ENCODE measurements at places on chromosomes 7 and 10. TPM values are rescaled to one million over a fixed set of nuclear protein-coding genes. Genes with fewer than 3 reads are reported as not detected.

GRCh38 chr10:6711408-6711841 is 131.3 kb upstream of the PRKCQ start:
- no peaks in the 10 kb centered on the region for H3K27me3 ChIP-seq
- DNase-seq: no peak
- H3K36me3 ChIP-seq: no peaks in the 10 kb centered on the region
- H3K4me3 ChIP-seq: no peak overlapping the region

DNA sequence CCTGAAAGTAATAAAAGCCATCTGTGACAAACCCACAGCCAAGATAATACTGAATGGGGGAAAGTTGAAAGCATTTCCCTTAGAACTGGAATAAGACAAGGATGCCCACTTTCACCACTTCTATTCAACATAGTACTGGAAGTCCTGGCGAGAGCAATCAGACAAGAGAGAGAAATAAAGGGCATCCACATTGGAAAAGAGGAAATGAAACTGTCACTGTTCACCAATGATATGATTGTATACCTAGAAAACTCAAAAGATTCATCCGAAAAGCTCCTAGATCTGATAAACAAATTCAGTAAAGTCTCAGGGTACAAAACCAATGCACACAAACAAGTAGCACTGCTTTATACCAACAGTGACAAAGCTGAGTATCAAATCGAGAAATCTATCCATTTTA is 581.7 kb upstream of the TEX47 start:
- no peaks in the 10 kb centered on the region for H3K27me3 ChIP-seq
- no peak for DNase-seq
- no peaks in the 10 kb centered on the region for H3K36me3 ChIP-seq
- no peak overlapping the region for H3K27ac ChIP-seq

DNA sequence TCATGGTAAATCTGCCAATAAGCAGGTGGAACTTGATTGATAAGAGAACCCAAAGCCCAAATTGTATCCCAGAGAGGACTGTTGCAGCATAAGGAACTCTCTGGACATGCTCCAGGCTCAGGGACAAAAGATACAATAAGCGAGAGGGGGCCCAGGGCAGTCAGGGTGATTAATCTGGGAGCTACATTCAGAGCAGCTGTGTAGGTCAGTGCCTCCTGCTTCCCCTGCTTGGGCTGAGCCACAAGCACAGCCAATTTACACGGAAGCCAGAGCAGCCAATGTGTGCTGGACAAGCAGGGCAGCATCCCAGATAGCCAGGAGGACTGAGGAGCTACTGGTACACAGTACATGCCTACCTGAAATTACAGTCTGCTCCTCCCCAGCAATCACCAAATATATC is 24.2 kb downstream of the MYPN start:
- no peak overlapping the region for H3K27ac ChIP-seq
- no peaks in the 10 kb centered on the region for H3K4me1 ChIP-seq
- no peak overlapping the region for H3K4me3 ChIP-seq
- H3K27me3 ChIP-seq: no peaks in the 10 kb centered on the region
- no peak for DNase-seq

GRCh38 chr7:133797818-133798520 is 329.2 kb upstream of the LRGUK start:
- no peaks in the 10 kb centered on the region for H3K36me3 ChIP-seq

Gene MDFIC
- not detected for total RNA-seq

Gene IDI2
- total RNA-seq: not detected

Gene ECHS1
- 195 TPM for total RNA-seq

- no peak overlapping the region for H3K4me3 ChIP-seq
- H3K27me3 ChIP-seq: no peaks in the 10 kb centered on the region
- no peak for DNase-seq
- no peak overlapping the region for H3K27ac ChIP-seq
These were observed 30.3 kb upstream of the CAMK1D start for GRCh38 chr10:12319076-12319475.

Gene SEMA3D
- not detected for total RNA-seq

Gene ANKRD30A
- not detected for total RNA-seq

Gene CAMK2B
- total RNA-seq: 0.13 TPM

DNA sequence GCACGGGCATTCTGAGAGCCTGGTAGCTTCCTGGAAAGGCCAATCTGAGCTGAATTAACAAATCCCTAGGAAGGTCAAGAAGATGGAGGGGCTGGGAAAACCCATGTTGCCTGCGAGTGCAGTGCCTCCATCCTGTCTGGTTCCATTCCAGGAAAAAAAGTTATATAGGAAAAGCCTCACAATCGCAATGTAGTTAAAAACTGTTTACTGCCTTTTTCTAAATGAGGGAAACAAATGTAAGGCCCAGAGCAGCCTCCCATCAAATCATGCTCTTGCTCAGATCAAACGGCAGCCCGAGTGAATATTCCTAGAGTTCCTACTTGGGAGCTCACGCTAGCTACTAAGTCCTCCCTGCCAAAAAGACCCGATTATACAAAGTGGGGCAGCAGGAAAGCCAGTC is 179.9 kb downstream of the KCNMA1 start:
- H3K36me3 ChIP-seq: no peaks in the 10 kb centered on the region
- no peak overlapping the region for H3K27ac ChIP-seq
- H3K4me3 ChIP-seq: no peak overlapping the region
- DNase-seq: no peak
- H3K4me1 ChIP-seq: no peaks in the 10 kb centered on the region

GRCh38 chr7:44261240-44261639 is 60.5 kb downstream of the YKT6 start:
- no peaks in the 10 kb centered on the region for H3K36me3 ChIP-seq
- H3K27ac ChIP-seq: no peak overlapping the region
- no peak overlapping the region for H3K4me3 ChIP-seq
- peaks cover 64% of the 10 kb centered on the region for H3K27me3 ChIP-seq
- no peak for DNase-seq

GRCh38 chr10:125134916-125135770 is 25.2 kb downstream of the CTBP2 start:
- peaks cover 10% of the 10 kb centered on the region for H3K4me1 ChIP-seq
- no peaks in the 10 kb centered on the region for H3K36me3 ChIP-seq
- H3K27ac ChIP-seq: no peak overlapping the region
- no peak for DNase-seq

Gene FGL2
- 0.08 TPM for total RNA-seq

Gene C10orf95
- total RNA-seq: not detected

- DNase-seq: no peak
- no peaks in the 10 kb centered on the region for H3K27me3 ChIP-seq
- H3K4me3 ChIP-seq: no peak overlapping the region
- no peaks in the 10 kb centered on the region for H3K36me3 ChIP-seq
- no peak overlapping the region for H3K27ac ChIP-seq
These were observed 396.7 kb upstream of the SORCS1 start for GRCh38 chr10:107561136-107561650.

GRCh38 chr10:118373786-118374185 is 31.7 kb upstream of the FAM204A start:
- H3K4me3 ChIP-seq: no peak overlapping the region
- peak; percentile 7 for DNase-seq
- H3K4me1 ChIP-seq: no peaks in the 10 kb centered on the region
- no peak overlapping the region for H3K27ac ChIP-seq

DNA sequence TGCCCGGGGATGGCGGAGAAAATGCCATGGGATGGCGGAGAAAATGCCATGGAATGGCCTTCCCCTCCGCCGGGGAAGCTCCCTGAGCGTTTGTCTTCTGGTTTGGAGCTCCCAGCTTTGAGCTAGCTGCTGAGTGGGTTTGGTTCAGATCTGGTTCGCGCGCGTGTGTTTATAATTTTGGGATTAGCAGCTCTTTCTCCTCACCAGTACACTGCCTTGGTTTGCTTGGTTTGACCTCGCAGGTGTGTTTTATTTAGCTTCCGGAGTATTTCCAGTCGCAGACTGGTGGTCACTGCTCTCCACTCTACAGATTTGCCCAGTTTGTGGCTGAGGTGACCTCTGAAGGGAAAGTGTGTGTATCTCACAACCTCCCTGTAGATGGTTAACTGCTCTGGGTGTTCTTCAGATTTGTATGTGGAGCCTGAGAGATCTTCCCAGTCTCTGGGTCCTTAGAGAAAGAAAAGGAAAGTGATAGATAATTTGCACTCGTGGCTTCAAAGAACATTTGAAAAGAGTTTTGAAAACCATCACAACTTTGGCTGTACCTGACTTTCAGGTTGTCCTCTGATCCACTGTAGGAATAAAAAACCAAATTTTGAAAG is 597 bp downstream of the ZNF277 start:
- peaks cover 60% of the 10 kb centered on the region for H3K4me1 ChIP-seq
- H3K27me3 ChIP-seq: no peaks in the 10 kb centered on the region
- no peak for DNase-seq
- peak overlapping the region; percentile 83 for H3K27ac ChIP-seq
- H3K4me3 ChIP-seq: peak overlapping the region; percentile 98

Data from HepG2 (cell line).